ENCODE measurements at places on chromosomes 11 and 22. TPM values are rescaled to one million over a fixed set of nuclear protein-coding genes. Genes with fewer than 3 reads are reported as not detected.

The KRTAP5-10 gene
- total RNA-seq, result not detected

The FTH1 gene
- total RNA-seq, result 3,872 TPM

The RAB3IL1 gene
- total RNA-seq, result 62.9 TPM

The SLC22A24 gene
- total RNA-seq, result not detected

The CCDC116 gene
- 0.22 TPM for total RNA-seq

The ACRV1 gene
- total RNA-seq, result not detected

The OVOL1 gene
- not detected for total RNA-seq

The CRYBB2 gene
- total RNA-seq, result not detected

The FJX1 gene
- 6.3 TPM for total RNA-seq

The CYB5R2 gene
- total RNA-seq, result 56.1 TPM

The SHISA8 gene
- not detected for total RNA-seq

The MS4A6E gene
- total RNA-seq, result not detected

DNA sequence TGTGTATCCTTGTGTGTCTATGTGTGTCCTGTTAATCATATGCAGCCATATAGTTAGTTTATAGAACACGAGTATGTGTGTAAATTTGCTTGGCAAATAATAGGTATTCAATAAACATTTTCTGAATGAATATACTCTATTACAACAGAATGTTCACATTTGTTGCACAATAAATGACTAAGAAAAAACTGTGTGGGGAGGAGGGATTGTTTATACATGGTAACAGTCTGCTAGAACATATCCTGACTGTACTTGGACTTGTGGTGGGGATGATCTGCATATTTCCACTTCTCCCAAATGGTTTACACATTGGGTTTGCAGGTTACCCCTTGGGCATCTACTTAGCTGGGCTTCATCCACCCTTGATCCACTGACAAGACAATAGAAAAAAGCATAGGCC, 194.6 kb downstream of the INSC start:
- no peaks in the 10 kb centered on the region for H3K36me3 ChIP-seq
- no peaks in the 10 kb centered on the region for H3K27me3 ChIP-seq
- no peak overlapping the region for H3K27ac ChIP-seq
- DNase-seq, result no peak
- H3K4me1 ChIP-seq, result no peaks in the 10 kb centered on the region

- no peaks in the 10 kb centered on the region for H3K36me3 ChIP-seq
- H3K4me1 ChIP-seq, result peaks cover 58% of the 10 kb centered on the region
- DNase-seq, result no peak
- no peak overlapping the region for H3K4me3 ChIP-seq
- peak overlapping the region; percentile 1 for H3K27ac ChIP-seq
Measured at GRCh38 chr11:34268906-34269430, 88.8 kb downstream of the ABTB2 start.

DNA sequence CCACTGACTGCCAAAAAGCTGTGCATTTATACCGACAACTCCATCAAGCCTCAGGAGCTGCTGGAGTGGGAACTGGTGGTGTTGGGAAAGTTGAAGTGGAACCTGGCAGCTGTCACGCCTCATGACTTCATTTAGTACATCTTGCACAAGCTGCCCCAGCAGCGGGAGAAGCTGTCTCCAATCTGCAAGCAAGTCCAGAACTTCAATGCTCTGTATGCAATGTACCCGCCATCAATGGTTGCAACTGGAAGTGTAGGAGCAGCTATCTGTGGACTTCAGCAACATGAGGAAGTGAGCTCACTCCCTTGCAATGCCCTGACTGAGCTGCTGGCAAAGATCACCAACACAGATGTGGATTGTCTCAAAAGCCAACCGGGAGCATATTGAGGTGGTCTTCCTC, at the start of gene SLC22A25:
Gene SLC22A25, minus strand, starts transcription at position 67 of the 400 bp plus-strand sequence. CDS start 13,947 bp downstream, outside the sequence.
- no peaks in the 10 kb centered on the region for H3K27me3 ChIP-seq
- H3K4me3 ChIP-seq, result no peak within 1 kb of the TSS
- no peaks in the 10 kb centered on the region for H3K4me1 ChIP-seq

GRCh38 chr11:75480185-75481175, 45.3 kb downstream of the GDPD5 start:
- no peak overlapping the region for H3K4me3 ChIP-seq
- H3K27ac ChIP-seq, result no peak overlapping the region
- H3K36me3 ChIP-seq, result no peaks in the 10 kb centered on the region
- no peak for DNase-seq
- H3K27me3 ChIP-seq, result no peaks in the 10 kb centered on the region

DNA sequence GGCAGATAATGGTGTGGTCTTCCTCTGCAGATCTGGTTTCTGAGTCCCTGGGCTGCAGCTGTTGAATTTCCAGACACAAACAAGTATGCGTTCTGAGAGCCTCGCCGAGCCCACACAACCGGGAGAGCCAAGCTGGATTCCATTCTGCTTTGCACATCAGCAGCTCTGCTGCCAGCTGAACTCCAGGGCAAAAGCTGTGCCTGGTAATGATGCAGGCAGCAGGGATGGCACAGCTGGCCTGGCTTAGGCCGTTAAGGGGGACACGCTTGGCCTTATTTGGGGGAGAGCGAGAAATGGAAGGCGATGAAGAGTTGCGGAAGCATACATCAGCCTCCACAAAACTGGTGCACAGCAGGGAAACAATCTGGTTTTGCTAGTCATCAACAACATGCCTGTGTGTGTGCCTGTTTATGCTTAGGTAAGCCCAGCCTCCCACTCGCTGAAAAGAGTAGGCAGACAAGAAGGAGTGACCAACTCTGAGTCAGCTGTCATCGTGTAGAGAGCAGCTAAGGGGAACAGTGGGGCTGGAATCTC, 25.1 kb downstream of the ADAMTS8 start:
- H3K27me3 ChIP-seq, result no peaks in the 10 kb centered on the region
- peaks cover 28% of the 10 kb centered on the region for H3K4me1 ChIP-seq
- no peaks in the 10 kb centered on the region for H3K36me3 ChIP-seq
- DNase-seq, result no peak

- H3K4me1 ChIP-seq, result peaks cover 8% of the 10 kb centered on the region
- no peak for DNase-seq
- H3K27me3 ChIP-seq, result no peaks in the 10 kb centered on the region
- H3K27ac ChIP-seq, result peak overlapping the region; percentile 93
- H3K4me3 ChIP-seq, result peak overlapping the region; percentile 76
- H3K36me3 ChIP-seq, result peaks cover 44% of the 10 kb centered on the region
Measured at GRCh38 chr22:41285441-41285819, 557 bp downstream of the RANGAP1 start.

- no peaks in the 10 kb centered on the region for H3K27me3 ChIP-seq
- peaks cover 48% of the 10 kb centered on the region for H3K4me1 ChIP-seq
- no peak for DNase-seq
- H3K36me3 ChIP-seq, result no peaks in the 10 kb centered on the region
Measured at GRCh38 chr22:31956360-31956759, 12.0 kb downstream of the YWHAH start.

GRCh38 chr11:17699147-17700114, 19.9 kb upstream of the MYOD1 start:
- no peak overlapping the region for H3K4me3 ChIP-seq
- DNase-seq, result no peak
- no peaks in the 10 kb centered on the region for H3K36me3 ChIP-seq
- H3K27ac ChIP-seq, result no peak overlapping the region
- H3K4me1 ChIP-seq, result no peaks in the 10 kb centered on the region
- H3K27me3 ChIP-seq, result peaks cover 24% of the 10 kb centered on the region

DNA sequence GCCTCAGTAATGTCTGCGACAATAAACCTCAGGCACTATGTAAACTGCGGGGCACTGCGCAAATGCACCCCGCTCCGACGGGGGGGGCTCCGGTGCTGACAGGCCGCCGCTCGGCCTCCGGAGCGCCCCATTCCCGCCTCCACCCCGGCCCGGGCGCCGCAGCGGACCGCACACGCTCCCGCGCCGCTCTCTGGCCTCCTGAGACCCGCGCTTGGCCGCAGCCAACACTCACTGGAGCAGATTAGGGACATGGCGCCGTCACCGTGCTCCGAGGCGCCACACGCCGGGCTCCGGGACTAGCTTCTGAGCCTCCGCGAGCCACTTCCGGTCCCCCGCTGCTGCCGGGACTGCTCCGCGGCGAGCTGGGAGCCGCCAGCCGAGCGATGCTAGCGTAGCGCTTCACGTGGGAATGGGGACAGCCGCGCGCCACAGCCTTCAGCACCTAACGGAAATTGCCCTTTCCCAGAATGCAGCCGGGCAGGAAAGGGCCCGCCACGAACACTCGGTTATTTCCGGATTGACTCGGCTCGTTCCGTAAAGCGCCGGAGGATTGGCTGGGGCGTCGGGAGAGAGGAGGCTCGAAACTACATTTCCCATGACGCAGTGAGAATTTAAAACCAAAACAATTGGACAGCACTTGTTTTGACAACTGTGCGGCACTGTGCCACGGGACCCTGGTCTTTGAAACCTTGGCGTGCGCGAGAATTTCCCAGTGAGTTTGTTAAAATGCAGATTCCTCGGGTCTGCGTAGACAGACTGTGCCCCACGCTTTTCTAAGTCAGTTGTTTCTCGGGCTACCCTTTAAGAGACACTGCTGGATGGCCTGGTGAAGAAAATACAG, at the start of gene PRPF19:
Gene PRPF19, minus strand, starts transcription at position 454 of the 841 bp plus-strand sequence. Its CDS starts 203 bp downstream, at position 251.
- peaks cover 27% of the 10 kb centered on the region for H3K36me3 ChIP-seq
- peaks cover 18% of the 10 kb centered on the region for H3K4me1 ChIP-seq
- DNase-seq, result peak; percentile 95
- peak within 1 kb of the TSS; percentile 92 for H3K27ac ChIP-seq
- peak within 1 kb of the TSS; percentile 82 for H3K4me3 ChIP-seq

DNA sequence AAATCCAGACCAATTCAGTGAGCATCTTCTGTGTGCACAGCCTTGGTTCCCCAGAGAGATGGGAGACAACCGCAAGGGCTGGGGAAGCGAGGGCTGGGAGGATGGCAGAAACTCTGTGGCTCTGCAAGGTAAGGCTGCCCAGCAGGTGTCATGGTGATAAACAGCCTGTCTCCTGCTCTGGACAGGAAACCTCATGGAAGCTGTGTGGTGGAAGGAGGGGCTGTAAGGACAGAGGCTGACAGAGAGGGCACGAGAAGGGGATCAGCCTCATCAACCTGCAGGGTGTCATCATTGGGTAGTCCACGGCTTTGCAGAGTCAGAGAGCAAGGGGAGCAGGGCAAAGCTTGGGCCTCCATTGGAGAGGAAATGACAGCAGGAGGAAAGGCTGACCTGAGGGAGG, 138.4 kb upstream of the CADM1 start:
- H3K4me1 ChIP-seq, result no peaks in the 10 kb centered on the region
- H3K4me3 ChIP-seq, result no peak overlapping the region
- H3K27me3 ChIP-seq, result peaks cover 58% of the 10 kb centered on the region

DNA sequence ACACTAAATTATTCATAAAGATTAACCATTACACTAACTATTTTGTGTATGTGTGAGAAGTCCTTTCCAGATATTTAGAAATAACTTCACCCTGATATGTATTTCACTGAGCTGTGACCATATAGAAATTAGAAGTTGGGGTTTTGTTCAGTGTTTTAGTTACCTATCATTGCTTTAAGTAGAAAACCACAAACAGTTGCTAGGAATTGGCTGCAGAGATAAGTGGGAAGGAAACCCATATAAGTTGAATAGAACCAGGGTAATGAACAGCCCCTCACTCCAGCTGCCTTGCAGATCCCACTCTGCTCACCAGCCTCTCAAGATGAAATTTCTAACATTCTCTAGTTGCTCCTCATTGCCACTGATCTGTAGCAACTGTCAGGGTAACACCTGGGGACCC, 10.3 kb downstream of the SRSF8 start:
- H3K4me1 ChIP-seq, result no peaks in the 10 kb centered on the region
- no peaks in the 10 kb centered on the region for H3K36me3 ChIP-seq
- H3K4me3 ChIP-seq, result no peak overlapping the region
- no peak for DNase-seq
- H3K27ac ChIP-seq, result peak overlapping the region; percentile 76

GRCh38 chr11:108241330-108242037, 18.6 kb downstream of the ATM start:
- DNase-seq, result no peak
- H3K27ac ChIP-seq, result no peak overlapping the region
- H3K4me1 ChIP-seq, result no peaks in the 10 kb centered on the region
- no peaks in the 10 kb centered on the region for H3K36me3 ChIP-seq
- H3K27me3 ChIP-seq, result no peaks in the 10 kb centered on the region

DNA sequence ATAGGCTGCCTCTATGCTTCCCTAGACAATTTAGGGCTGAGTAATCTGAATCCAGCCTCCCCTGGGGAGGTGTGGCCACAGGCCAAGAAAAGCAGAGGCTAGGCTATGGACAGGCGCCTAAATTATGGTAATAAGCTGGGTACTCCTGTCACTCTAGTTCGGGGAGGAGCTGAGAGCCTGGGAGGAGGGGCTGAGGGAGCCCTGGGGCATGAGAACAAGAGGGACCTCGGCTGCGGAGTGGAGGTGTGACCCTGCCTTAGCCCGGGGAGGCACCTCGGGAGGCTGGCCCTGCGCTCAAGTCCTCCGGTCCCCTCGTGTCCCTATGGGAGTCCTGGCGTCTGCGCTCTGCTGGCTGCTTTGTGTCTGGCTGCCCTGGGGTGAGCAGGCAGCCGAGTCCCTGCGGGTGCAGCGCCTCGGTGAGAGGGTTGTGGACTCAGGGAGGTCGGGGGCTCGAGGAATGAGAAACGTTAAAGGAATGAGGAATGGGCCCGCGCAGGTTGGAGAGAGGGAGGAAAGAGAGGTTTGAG, at the start of gene OTOG:
Gene OTOG, plus strand, starts transcription at position 209 of the 527 bp plus-strand sequence. Its CDS starts 114 bp downstream, at position 323.
- H3K4me1 ChIP-seq, result no peaks in the 10 kb centered on the region
- no peak for DNase-seq
- H3K27ac ChIP-seq, result no peak within 1 kb of the TSS
- peaks cover 43% of the 10 kb centered on the region for H3K27me3 ChIP-seq
- no peak within 1 kb of the TSS for H3K4me3 ChIP-seq
- H3K36me3 ChIP-seq, result no peaks in the 10 kb centered on the region

DNA sequence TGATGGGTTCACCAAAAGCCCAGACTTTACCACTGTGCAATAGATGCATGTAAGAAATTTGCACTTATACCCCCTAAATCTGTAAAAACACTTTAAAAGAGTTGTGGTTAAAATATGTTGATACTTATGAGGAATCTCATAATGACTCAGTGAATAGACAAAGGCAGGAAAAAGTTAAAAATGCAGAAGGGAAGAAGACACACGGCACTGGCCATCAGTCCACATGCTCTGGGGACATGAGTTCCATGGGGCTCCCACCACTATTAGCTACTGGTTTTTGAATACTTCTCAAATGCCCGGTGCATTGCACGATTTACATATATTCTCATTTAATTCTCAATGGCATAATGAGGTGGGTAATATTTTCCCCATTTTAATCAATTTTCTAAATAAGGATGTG, 59.3 kb upstream of the BLID start:
- H3K27me3 ChIP-seq, result no peaks in the 10 kb centered on the region
- H3K27ac ChIP-seq, result no peak overlapping the region
- peaks cover 15% of the 10 kb centered on the region for H3K4me1 ChIP-seq
- DNase-seq, result no peak
- no peaks in the 10 kb centered on the region for H3K36me3 ChIP-seq

GRCh38 chr22:38419858-38420160, 35.2 kb downstream of the KCNJ4 start:
- no peaks in the 10 kb centered on the region for H3K4me1 ChIP-seq
- H3K27me3 ChIP-seq, result no peaks in the 10 kb centered on the region
- H3K4me3 ChIP-seq, result no peak overlapping the region
- DNase-seq, result no peak

- no peak for DNase-seq
- H3K4me3 ChIP-seq, result no peak overlapping the region
- H3K27ac ChIP-seq, result no peak overlapping the region
- no peaks in the 10 kb centered on the region for H3K4me1 ChIP-seq
Measured at GRCh38 chr11:122917311-122917710, 34.8 kb downstream of the JHY start.

- H3K4me1 ChIP-seq, result no peaks in the 10 kb centered on the region
- H3K27ac ChIP-seq, result no peak overlapping the region
- no peaks in the 10 kb centered on the region for H3K27me3 ChIP-seq
Measured at GRCh38 chr11:110870816-110871522, 158.7 kb upstream of the ARHGAP20 start.

- no peaks in the 10 kb centered on the region for H3K27me3 ChIP-seq
- H3K4me3 ChIP-seq, result no peak overlapping the region
- no peak for DNase-seq
- H3K36me3 ChIP-seq, result no peaks in the 10 kb centered on the region
Measured at GRCh38 chr11:72305077-72305476, 61.1 kb upstream of the PHOX2A start.

All from tibial nerve (tissue), 4 donors.